8988T (cell line): ENCODE measurements at places on chromosomes 5 and 9.

DNA sequence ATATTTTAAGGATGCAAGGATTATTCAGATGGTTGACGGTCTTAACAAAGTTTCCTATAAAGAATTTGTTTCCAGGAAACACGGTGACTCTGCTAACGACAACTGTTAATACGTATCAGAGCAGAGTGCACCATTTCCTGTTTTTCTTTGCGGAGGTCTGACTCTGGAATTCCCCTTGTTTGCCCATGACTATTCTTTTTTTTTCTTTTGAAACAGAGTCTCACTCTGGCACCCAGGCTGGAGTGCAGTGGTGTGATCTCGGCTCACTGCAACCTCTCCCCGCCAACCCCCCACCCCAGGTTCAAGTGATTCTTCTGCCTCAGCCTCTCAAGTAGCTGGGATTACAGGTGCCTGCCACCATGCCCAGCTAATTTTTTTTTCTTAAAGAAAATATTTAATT, 115.9 kb downstream of the CDC42SE2 start:
- DNase-seq, result no peak

DNA sequence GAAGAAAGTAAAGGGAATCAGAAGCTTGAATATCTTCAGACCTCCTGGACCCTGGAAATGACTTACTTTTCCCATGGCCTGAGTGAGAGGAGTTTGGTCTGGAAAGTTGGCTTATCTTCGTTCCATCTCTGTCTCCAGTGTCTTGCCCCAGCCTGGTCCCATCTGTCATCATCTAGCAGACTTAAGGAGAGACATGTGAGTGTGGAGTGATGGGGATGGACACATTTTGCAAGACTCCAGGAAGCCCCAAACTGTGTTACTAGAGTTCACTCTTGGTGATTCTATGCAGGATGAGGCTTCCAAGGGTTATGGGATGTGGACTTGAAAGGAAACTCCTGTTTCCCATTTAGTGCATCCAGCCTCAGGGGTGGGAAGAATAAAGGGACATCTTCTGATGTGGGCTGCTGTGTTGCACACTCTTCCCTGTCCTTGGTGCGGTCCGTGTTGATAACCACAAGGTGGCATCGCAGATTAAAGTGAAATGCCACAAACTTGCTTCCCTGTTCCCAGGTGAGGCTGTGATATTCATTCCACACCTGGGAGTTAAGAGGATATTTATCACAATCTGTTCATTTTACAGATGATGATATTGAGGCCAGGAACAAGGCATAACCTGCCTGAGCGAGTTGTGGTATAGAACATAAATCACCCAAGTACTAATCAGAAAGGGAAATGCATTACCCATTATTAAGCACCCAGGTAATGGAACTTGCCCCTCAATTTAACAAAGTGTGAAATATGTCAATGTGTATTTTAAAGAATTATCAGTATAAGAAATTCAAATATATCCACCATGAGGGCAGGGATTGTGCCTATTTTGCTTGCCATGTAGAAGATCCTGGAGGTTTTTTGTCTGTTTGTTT, 269.9 kb upstream of the PAPPA start:
- no peak for DNase-seq

DNA sequence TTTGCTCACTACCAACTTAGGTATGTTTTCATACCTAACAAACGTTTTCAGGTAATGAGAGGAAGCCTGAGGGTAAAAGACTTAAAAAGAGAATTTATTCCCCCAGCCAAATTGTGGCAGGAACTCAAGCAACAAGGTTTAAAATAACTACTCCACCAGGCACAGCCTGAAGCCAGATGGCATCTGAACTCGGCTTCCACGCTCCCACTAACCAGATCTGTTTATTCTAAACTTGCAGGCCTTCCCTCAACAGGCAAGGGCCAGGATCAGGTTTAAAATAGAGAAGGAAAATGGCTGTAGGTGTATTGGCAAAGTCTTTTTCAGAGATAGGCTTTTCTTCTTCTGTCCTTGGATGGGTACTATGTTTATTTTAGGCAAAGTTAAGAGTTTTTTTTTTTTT, 89.4 kb downstream of the OTULIN start:
- no peak for DNase-seq

DNA sequence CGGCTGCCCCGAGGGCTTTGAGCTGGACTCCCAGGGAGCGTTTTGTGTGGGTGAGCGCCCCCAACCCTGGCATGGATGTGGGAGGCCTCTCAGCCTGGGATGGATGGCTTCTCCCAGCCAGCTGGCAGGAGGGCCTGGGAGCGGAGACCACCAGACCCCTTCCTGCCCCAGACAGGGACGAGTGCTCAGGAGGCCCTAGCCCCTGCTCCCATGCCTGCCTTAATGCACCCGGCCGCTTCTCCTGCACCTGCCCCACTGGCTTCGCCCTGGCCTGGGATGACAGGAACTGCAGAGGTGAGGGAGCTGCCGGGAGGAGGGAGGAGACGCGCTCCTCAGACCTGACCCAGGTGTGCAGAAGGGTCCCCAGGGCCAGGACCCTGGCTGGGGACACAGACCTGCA, 17.4 kb upstream of the ASS1 start:
- DNase-seq, result no peak

- DNase-seq, result no peak
These were observed 72.6 kb upstream of the IL12B start for GRCh38 chr5:159402856-159403255.

GRCh38 chr5:139023286-139023685, 148.2 kb upstream of the LRRTM2 start:
- no peak for DNase-seq

DNA sequence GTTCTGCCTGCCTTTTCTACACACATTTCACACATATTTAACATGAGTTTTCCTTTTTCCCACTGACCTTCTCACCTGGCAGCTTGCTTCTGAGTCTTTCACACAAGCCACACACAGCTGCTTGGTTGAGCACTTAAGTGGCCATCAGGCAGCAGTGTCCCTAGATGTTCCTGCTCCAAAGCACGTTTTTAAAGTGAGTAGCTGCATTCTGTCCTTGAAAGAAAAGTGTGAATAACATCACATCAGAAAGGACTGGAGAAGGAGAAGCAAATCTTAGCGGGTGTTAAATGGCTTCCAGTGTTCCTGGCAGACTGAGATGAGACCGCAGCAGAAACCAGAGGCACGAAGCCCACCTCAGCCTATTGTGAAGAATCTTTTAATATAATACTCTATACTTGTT, 209.2 kb upstream of the IRX4 start:
- DNase-seq, result no peak

- DNase-seq, result no peak
These were observed 82.9 kb upstream of the TRIM32 start for GRCh38 chr9:116604251-116604650.

DNA sequence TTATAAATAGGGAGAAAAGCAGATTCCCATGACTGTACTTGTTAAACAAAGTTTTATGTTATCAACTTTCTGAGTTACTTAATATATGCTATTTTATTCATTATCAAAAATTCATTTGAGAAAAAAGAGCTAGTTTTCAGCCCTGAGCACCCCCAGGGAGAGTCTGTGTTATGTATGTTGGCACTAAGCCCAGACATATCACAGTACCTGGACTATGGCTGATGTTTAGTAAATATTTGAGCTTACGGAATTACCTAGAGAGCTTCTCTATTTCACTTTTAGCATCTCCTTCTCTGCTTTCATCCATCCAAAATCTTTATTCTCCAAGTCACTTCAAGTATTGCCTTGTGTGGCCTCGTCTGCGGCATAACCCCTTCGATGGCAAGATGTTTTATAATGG, 225.9 kb upstream of the PCSK5 start:
- DNase-seq, result no peak

- DNase-seq, result no peak
These were observed 117.1 kb downstream of the CMYA5 start for GRCh38 chr5:79806741-79807140.

DNA sequence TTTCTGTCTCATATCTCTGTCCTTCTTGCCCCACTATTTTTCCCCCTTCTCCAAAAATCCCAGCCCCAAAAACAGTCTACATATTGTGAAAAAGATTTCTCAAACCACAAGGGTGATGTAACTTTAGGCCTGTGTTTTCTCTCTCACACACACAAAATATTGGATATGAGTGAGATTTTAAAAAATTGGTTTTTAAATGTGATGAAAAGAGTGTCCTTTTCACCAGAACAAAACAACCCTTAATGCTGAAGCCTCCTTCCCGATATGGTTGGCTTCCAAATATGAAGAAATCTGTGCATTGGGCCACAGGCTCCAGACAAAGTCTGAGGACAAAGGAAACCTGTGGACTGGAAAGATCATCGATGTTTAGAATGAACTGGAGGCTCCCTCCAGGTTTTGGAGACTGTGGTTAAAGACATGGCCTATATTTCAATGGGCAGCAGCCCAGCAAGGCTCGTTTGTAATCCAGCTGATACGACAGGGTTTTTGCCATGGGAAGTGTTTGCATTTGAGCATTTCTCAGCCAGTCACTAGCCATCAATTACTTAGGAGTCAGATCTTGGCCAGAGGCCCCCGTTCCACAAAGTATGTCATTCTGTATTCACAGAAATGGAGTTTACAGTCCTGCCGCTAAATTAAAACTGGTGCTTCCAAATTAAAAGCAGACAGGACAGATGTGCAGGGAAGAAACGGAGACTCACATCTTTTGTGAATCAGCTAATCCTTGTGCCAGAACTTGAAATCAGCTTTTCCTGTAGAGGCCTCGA, 546.3 kb downstream of the EBF1 start:
- no peak for DNase-seq

DNA sequence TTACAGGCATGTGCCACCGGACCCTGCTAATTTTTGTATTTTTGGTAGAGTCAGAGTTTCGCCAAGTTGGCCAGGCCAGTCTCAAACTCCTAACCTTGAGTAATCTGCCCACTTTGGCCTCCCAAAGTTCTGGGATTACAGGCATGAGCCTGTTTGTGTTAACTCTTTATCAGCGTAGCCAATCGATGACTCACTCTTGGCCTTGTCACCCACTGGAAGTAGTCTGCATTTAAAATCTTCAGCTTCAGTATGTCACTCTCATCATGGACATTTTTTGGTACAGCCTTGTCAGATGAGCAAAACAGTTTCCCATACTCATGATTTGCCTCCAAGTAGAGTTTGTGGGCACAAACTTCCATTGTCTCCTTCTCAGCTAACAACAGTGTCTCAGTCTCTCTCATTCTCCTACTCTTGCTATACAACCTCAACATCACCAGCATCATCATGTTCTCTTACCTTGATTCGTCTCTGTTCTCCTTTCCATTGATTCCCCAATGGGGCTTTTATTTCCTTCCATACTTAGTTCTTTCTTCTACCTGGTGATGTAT, 22.5 kb downstream of the MUSK start:
- DNase-seq, result no peak

GRCh38 chr9:3479514-3480352, 46.1 kb downstream of the RFX3 start:
- DNase-seq, result no peak

GRCh38 chr9:111301195-111301594, 28.8 kb downstream of the OR2K2 start:
- DNase-seq, result no peak

GRCh38 chr9:8351436-8351835, 551.9 kb upstream of the DMAC1 start:
- no peak for DNase-seq

GRCh38 chr5:16582081-16582480, 34.7 kb downstream of the RETREG1 start:
- no peak for DNase-seq

DNA sequence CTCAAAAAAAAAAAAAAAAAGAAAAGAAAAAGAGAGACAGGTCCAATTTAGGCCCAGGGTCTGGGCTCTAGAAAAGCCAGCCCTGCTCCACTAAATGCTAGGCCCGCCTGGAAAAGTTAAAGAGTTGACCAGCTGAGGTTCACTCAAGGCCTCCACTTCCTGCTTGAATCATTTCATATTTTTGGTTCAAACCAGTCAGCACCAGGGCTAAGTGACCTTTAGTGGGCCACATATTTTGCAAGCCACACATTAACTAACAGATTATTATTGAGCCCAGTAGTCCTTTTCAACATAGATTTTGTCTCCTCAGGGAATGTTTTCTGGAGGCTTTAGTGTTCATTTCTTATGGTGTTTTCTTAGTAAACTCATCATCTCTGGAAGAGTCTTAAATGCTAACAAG, 156.6 kb downstream of the TLR4 start:
- DNase-seq, result no peak

DNA sequence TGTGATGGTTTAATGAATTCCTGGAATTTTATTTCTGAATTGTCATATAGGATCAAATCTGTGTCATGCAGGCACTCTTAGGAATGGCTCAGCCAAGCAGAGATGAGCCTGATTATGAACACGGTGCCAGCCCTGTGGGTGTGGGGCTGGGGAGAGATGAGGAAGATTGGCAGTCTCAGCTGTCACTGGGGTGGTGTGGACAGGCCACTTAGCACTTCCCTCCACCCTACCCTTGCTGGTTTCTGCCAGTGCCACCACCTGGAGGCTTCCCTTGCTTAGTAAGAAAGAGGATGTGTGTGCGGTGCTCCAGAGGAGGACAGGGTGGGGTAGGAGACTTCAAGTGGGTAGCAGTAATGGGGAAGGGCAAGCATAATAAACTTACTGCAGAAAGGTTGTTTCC, 226.6 kb downstream of the CD180 start:
- DNase-seq, result no peak
